A673 (cell line): ENCODE measurements at places on chromosomes 4 and X. TPM values are rescaled to one million over a fixed set of nuclear protein-coding genes. Genes with fewer than 3 reads are reported as not detected.

DNA sequence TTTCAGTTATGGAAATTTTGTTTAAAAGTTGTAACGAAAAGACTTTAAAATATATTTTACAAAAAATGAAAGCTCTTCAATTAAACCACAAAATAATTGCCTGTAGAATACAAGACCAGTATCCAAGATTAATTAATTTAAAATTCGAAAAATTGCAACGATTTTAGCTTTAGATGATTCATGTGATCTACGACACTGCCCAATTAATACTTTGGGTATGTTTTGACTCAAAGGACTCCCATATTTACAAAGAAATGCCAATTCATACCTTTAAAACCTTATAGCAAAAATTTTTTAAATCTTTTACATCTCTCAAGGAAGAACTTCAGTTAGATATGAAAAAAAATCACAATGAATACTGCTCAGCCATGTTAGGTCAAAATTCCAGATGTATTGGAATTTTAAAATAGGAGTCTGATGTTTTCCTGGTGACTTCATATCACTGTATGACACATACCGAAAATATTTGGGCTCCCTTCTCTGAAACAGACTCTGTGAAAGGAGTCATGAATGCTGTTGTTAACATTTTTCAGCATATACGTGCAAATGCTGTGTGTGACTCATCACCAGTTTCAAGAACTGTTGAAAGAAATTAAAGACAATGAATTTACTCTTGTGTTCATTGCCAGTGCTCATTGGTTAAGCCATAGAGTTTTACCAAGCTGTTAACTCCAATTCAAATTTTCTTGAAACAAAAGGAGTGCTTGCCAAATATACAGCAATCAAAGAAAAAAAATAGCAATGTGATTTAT is 13.8 kb upstream of the SMS start:
- peak; percentile 84 for DNase-seq

Gene KCNE5
- 0.20 and 0.26 TPM in 2 replicates for total RNA-seq

DNA sequence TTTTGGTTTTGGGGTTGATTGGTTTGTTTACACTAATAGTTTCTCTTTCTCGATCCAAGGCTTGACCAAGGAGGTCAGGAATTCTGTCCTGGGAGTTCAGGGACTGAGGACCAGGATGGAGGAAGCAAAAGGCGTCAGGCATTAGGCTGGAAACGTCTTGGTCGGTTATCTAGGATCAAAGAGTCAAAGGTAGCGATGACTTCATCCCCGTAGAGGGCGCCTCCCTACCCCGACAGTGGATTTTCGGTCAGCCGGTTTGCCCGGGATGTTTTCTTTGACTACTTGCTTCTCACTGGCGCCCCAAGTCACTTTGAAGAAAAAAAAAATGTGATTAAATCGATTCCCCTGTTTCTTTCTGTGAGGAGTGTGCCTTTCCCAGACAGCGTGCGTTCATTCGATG is 980 bp upstream of the FHDC1 start:
- DNase-seq = no peak

DNA sequence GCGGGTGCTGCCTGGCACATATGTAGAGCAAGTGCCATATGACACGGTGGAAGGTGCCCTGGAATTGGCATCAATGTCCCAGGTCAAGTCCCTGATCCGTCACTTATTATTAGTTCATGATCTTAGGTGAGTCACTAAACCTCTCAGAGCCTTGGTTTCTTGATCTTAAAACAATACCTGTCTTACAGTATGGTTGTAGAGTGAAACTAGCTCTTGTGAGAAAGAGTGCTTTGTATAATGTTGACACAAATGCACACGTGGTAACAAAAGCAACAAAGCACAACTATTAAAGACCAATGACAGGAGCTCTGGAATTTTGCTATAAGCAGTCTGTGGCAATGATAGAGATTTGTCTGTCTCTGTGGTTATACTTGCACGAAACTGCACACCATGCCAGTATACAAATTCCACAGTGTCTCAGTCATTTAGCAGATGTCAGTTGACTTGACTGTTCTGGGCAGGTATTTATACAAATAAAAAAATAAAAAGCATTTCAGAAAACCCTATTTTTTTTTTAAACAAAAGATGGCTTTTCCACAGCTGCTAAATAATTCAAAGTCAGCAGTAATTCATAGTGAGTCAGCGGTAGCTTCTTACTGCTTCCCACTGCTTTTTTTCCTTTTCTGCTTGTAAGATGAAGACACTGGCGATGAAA is 19.7 kb upstream of the ACSL1 start:
- DNase-seq = peak; percentile 33

GRCh38 chr4:118904418-118904817 is 15.8 kb downstream of the SYNPO2 start:
- DNase-seq = no peak

Gene TLL1
- 13.1 and 14.3 TPM in 2 replicates for total RNA-seq

Gene GABRQ
- not detected in 2 replicates for total RNA-seq

- no peak for DNase-seq
These were observed 23.1 kb downstream of the CORIN start for GRCh38 chr4:47814618-47815295.

- DNase-seq = peak; percentile 53
These were observed 152.3 kb downstream of the DCLK2 start for GRCh38 chr4:150230561-150230960.

DNA sequence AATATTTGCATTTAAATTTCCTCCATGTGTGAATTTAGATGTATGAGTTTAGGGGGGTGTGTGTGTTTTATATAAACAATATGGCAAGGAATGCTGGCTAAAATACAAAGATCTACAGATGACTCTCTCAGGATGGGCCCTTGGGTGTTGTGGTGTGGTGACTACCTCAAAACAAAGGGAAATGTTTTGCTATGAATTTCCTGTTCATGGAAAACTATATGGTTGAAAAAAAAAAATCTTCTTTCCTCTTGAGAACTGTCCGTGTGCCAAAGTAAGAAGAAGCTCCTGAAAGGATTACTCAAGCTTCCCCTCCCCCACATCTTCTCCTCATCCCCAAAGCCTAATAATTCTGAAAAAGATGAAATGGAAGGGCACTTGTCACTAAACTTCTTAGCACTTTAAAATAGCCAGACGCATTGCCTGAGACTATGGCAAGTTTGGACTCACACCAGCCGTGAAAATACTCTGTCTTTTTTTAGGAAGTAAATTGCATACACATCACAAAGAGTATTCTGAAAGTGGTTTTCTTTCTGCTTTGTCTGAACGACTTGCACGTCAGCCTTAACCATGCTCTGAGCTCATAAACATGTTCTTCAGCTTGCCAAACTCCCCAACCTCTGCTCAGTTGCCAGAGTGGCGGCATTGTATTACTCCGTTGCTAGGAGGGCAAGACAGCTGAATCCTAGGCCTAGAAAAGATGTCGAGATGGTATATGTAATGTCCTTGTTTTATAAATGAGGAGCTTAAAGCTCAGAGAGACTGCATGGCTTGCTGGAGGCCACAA is 250.4 kb upstream of the JADE1 start:
- DNase-seq = no peak

GRCh38 chr4:84857296-84857695 is 109.2 kb downstream of the WDFY3 start:
- no peak for DNase-seq

DNA sequence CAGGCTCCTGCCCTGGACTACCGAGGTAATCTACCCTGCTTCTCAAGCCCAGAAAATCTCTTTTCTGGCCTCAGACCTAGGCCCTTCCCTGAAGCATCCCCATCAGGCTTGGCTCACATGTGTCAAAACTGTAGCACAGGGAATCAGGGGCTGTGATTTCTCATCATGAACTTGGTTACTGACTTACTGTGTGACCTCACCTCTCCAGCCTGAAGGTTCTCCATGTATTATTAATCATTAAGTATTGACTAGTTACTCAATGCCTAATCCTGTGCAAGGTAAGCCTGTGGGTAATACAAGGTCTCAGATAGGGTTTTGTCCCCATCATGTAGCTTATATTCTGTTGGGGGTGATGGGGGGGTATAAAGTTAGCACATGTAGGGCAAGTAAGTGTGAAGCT is 6.8 kb downstream of the SRPX2 start:
- DNase-seq = no peak

DNA sequence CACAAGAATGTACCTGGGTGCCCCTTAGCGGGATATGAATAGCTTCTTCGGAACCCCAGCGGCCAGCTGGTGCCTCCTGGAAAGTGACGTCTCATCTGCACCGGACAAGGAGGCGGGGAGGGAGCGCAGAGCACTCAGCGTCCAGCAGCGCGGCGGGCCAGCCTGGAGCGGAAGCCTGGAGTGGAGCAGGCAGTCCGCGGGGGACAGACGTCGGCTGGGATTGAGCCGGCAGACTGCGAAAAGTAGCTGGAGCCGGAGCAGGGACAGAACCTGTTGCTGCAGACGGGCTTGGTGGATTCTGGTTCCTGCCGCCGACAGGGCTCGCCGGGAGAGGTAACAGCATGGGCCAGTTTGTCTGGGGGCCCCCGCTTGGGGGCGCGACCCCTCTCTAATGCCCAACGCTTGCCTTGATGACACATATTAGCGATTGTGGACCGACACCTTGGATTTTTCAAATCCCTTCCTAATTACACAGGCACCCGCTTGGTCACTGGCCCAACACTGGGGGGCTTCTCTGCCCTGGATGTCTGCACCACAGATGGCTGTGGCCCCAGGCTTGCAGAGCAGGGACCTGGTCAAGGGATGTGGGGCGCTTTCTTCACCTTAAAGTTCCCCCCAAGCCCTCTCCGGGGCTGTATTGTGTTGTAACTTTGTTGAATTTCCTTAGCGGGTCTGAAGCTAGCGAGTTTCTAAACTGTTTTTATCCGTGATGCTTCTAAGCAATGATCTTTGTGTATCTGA is at the start of gene NPFFR2:
Gene NPFFR2 (plus strand): TSS at position 133 of the 741 bp plus-strand sequence. CDS start 96,592 bp downstream, outside the sequence.
- no peak for DNase-seq

DNA sequence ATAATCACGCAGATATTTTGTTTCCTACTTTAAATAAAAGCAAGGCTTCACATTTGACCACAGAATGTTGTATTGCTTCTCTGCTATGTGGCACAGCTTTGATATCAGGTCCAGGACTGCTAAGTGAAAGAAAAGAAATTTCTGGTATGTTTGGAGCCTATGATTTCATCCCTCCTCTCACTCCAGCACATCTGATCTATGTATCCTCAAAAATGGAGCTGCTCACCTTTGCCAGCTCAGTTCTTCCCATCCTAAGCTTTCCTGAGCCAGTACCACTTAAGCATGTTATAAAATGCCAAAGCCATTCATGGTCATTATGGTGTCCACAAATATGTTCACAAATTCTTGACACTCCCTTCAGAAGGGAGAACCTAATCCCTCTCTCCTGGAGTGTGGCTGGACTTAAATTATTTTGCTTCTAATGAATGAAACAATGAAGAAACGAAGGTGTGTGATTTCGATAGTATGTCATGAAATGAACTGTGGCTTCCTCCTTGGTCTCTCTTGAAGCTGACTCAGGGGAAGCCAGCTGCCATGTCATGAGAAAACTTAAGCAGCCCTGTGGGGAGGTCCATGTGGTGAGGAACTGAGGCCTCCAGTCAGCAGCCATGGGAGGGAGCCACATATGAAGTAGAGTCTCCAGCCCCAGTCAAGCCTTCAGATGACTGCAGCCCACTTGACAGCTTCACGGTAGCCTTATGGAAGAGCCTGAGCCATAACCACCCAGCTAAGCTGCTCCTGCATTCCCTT is 207.7 kb downstream of the MGST2 start:
- no peak for DNase-seq

DNA sequence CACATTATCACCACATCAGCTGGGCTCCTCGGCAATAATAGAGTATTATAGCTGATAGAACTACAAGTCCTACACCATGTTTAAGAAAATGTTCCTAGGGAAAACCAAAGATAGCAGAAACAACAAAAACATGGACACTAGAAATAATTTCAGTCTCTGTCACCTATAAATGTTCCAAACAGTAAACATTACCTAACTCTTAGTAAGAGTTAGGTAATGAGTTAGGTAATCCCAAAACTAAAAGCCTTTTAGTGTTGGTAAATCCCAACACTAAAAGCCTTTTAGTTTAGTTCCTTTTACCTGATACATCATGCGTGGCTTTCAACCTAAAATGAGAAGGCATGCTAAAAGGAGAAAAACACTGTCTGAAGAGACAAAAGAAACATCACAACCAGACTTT is 35.5 kb downstream of the MAGED2 start:
- no peak for DNase-seq

GRCh38 chrX:46180258-46180687 is 364.9 kb downstream of the ZNF674 start:
- DNase-seq = peak; percentile 88

DNA sequence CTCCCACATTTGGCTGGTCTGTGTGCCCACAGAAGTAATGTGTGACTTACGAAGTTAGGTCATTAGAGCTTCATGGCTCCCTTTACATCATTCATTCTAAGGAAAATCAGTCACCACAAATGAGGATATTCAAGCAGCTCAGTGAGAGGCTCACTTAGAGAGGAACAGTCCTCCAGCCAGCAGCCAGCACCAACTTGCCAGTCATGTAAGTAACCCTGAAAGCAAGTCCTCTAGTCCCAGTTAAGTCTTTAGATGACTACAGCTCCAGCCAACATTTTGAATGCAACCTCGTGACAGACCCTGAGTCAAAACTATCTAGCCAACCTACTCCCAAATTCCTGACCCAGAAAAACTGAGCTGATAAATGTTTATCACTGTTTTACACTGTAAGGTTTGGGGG is 71.3 kb downstream of the LRBA start:
- no peak for DNase-seq

GRCh38 chr4:101256222-101256621 is 91.1 kb downstream of the PPP3CA start:
- DNase-seq = no peak

DNA sequence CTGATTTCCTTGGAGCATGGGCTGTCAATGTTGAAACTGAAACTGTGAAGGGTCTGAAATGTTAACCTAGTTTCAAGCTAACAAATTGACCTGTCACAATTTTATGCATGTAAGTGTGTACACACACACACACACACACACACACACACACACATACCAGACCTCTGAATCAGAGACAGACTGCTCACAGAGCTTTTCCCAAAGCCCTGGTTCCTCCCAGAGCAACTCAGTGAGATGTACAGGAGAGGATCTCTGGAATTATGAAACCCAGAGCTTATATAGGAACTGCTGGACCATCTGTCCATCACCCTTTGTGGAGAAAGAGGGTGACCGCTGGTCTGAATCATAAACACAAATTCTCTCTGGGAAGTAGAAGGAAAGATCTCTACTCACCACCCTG is 228.1 kb upstream of the PRPS2 start:
- no peak for DNase-seq

Gene SATL1
- total RNA-seq = 0.13 and 0.24 TPM in 2 replicates

- no peak for DNase-seq
These were observed 352.8 kb downstream of the SPRY1 start for GRCh38 chr4:123749383-123749782.

DNA sequence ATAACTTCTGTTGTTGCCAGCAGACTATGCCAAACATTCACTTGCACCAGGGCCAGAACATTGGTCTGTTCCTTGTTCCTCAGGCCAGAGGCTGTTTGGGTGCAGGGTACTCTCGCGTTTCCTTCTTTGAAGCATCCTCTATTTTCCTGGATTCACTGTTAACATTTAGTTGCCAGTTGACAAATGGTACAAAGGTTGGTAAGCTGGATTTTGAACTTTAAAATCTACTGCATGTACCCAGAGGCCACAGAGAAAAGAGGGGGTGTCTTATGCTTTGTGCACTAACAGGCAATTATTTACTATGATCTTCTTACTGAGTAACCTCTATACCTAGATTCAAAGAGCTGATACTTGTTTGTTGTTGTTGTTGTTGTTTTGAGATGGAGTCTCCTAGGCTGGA is 12.8 kb upstream of the SAT1 start:
- DNase-seq = no peak
